Thyroid gland (tissue), 4 donors: ENCODE measurements at places on chromosomes 2 and 18.

- no peaks in the 10 kb centered on the region for H3K27me3 ChIP-seq
- H3K36me3 ChIP-seq, result no peaks in the 10 kb centered on the region
- no peak overlapping the region for H3K27ac ChIP-seq
- H3K4me3 ChIP-seq, result no peak overlapping the region
- no peak for DNase-seq
Measured at GRCh38 chr18:4412286-4412685, 42.8 kb downstream of the DLGAP1 start.

GRCh38 chr2:132804051-132804450, 134.0 kb upstream of the LYPD1 start:
- no peak for DNase-seq
- no peaks in the 10 kb centered on the region for H3K36me3 ChIP-seq
- H3K4me1 ChIP-seq, result no peaks in the 10 kb centered on the region
- H3K27me3 ChIP-seq, result no peaks in the 10 kb centered on the region
- H3K4me3 ChIP-seq, result no peak overlapping the region

DNA sequence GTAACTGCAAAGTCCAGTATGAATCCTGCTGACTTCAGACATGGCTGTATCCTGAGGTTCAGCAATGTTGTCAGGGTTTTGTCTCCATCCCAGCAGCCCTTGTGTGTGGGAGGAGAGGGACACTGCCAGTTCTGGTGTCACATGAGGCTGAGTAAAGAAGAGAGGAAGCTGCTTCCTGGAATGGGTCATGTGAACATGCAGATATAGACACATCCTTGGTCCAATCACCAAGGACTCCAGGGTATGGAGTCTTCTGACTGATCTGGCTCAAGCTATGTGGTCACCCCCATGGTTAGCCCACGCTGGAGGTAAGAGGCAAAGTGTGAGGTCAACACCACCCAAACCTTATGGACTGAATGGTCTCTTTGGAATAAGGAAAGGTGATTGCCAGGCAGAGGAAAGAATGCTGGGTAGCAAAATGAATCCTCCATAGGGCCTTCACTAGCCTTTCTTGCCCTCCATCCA, 134.4 kb upstream of the SLC1A4 start:
- peaks cover 16% of the 10 kb centered on the region for H3K4me1 ChIP-seq
- H3K27me3 ChIP-seq, result no peaks in the 10 kb centered on the region
- H3K27ac ChIP-seq, result no peak overlapping the region
- no peak overlapping the region for H3K4me3 ChIP-seq
- no peak for DNase-seq

GRCh38 chr2:43005975-43006833, 213.8 kb upstream of the HAAO start:
- peaks cover 13% of the 10 kb centered on the region for H3K4me1 ChIP-seq
- no peaks in the 10 kb centered on the region for H3K36me3 ChIP-seq
- no peaks in the 10 kb centered on the region for H3K27me3 ChIP-seq
- DNase-seq, result no peak
- H3K27ac ChIP-seq, result no peak overlapping the region
